Activated T-cell treated with anti-CD3 and anti-CD28 coated beads, Interleukin-2, amount 50 U/mL, for 1 hour (primary cell): ENCODE measurements at places on chromosomes 12 and 14.

- DNase-seq = no peak
Measured at GRCh38 chr12:6883252-6883651, 10.1 kb upstream of the SPSB2 start.

DNA sequence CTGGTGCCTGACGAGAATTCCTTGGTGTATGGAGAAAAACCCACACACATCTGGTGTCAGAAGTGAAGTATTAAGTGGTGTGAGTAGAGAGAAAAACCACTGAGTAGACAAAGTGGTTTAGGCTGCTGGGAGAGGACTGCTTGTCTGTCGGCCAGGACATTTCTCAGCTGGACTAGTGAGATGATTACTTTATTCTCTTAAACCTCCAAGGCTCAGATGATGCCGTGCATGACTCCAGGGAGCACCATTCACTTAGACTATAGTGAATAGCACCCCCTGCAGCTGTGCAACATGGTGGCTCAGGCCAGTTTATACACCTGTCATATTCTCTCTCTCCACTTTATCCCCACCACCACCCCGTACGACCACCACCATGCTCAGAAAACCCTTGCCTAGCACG lies 28.5 kb upstream of the NFYB start:
- DNase-seq = no peak

DNA sequence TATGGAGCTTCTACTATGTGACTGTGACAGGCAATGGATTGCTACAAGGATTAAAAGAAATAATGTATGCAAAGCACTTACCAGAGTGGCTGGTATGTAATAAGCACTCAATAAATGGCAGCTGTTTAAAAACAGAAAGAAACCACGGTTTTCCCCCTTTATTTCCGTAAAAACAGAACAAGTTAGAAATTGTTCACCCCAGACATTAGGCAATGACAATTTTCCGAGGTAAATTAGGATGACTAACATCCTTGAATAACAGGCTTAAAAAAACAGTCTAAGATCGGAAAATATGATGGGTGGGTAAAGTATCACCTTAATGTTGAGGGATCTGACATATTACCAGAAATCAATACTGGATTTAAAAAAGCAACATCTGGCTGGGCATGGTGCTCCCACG lies 20.9 kb upstream of the CNIH1 start:
- no peak for DNase-seq

DNA sequence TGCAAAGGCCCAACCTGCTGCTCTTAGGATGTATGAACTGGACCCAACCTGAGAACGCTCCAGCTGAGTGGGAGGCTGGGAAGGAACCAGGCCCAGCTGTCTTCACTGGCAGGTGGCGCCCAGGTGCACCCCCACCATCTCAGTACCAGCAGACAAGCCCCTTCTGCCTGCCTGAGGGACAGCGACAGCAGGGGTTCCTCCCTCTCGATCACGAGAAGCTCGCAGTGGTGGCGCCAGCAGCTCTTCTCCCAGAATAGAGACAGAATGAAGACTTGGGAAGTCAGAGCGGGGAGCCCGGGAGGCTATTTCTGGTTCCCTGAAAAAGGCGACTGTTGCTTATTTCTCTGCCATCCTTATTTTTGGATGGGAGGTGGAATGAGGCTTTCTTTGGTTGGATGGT lies 46.5 kb downstream of the CHGA start:
- DNase-seq = no peak

- no peak for DNase-seq
Measured at GRCh38 chr14:100907240-100907639, 3.7 kb upstream of the RTL1 start.

GRCh38 chr14:87999277-87999676 lies 5.7 kb upstream of the GPR65 start:
- no peak for DNase-seq

GRCh38 chr14:80607430-80608190 lies 333.9 kb downstream of the CEP128 start:
- DNase-seq = no peak

GRCh38 chr14:91545946-91546716 lies 36.0 kb upstream of the PPP4R3A start:
- no peak for DNase-seq

DNA sequence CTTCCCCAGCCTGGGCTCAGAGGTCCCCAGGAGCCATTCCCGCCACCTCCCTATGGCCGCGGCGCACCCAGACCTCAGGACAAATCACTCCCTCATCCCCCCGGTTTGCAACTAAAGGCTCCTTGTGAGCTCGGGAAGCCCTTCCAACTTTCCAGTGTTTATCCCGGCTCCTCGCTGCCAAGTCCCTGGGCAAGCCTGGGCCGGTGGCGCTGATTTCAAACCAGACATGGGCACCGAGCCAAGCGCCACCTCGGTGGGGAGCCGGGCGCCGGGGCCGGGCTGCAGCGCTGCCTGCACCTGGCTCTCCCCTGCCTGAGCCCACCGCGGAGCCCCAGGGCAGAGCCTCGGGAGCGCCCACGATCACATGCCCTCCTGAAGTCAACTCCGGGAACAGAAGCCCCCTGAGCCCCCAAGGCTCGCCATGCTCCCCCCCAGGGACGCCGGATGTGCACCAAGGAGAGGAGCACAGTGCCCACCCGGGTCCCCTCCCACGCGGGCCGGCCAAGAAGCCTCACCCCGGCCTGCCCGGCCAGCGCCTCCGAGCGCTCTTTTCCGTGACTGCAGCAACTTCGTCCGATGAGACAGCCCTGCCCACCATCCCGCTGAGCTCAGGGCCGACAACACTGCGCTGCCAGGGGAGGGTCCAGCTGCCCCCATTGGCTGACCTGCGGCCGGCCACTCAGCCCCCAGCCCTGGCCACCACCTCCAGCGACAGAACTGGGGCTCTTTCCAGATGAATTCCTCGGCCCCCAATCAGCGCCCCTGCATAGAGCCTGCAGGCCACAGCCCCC lies 50.0 kb downstream of the NCOR2 start:
- DNase-seq = no peak

DNA sequence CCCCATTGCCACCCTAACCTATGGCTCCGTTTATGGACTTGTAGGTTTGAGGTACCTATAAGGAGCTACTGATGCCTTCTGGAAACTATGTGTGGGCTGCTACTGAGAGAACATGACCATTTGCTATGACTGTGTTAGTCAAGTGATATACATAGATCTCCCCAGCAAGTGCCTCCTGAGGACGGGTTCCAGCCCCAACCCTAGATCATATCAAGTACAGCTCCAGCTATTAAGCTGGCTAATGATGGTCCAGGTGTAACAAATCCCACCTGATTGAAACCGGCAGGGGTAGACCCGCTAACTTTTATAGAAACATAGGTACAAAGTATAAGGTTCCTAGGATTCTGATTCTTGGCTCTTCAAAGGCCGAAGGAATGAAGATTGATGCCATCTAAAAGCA lies 23.7 kb downstream of the NINJ2 start:
- DNase-seq = no peak

DNA sequence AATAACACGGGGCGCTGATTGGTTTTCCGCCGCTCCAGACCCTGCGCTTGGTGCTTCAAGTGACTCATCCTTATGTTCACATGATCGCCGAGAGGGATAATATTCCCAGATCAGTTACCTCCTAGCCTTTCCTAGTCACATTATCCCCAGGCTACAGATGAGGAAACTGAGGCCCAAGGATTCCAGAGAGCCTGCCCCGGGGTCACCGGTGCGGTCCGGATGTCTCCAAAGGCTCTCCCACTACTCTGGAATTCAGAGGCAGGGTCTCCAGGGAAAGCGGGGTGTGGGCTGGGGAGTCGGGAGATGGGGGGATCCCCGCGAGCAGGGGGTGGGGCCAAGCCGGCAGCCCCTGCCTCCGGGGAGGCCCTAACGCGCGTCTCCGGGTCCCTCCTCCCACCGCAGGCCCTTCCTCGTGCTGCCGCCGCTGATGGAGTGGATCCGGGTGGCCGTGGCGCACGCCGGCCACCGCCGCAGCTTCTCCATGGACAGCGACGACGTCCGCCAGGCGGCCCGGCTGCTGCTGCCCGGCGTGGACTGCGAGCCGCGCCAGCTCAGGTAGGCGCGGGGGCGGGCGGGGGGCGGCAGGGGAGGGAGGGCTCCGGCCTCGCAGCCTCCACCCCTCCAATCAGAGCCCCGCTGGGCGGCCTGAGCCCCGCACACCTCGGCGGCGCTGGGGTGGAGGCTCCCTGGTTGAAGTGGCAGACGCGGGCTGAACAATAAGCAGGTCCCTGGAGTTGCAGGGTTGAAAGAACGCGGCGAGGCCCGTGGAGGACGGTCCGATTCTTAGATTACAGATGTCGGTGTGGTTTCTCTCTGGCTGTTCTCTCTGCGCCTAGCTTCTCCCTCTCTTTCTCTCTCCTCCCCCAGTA lies 104.6 kb upstream of the PWP1 start:
- no peak for DNase-seq

GRCh38 chr14:35385042-35385839 lies 19.3 kb downstream of the NFKBIA start:
- no peak for DNase-seq

DNA sequence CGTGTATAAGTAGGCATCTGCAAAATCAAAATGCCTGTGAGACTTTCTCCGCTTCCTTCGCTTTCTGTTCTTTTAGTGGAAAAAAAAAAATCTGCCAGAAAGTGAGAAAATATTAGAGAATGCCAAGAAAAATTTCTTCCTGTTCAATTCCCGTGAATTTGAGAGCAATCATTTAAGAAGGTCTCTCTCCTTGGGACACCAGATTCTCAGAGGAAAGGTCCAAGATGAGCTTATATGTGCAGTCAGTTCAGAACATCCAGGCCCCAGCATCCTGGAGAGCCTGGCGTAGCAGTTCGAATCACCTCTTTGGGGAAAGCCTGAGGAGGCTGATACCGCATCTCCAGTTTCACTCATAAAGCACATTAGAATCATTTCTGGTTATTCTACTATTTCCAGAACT lies 912.8 kb downstream of the GALC start:
- DNase-seq = no peak

GRCh38 chr12:109545826-109546225 lies 27.5 kb downstream of the MMAB start:
- DNase-seq = no peak

- no peak for DNase-seq
Measured at GRCh38 chr14:88044444-88044758, 39.5 kb downstream of the GPR65 start.

- no peak for DNase-seq
Measured at GRCh38 chr14:28756884-28757570, 9.6 kb upstream of the FOXG1 start.

DNA sequence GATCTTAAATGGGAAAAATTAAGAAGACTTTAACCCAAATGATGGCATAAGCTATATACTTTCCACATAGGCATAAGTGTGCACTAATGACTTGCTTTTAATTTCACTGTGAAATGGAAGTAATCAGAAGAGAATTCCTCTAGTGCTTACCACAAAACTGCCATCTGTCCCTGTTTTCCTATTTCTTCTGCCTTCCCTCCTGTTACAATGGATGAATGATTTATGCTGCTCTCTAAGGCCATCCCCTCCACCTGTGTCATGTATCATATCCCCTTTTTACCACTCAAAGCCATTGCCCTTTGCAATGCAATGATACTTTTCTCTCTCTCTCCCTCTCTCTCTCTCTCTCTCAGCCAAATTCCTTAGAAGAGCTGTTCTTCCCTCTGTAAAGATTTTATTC lies 109.1 kb downstream of the C12orf50 start:
- no peak for DNase-seq

GRCh38 chr12:131211340-131211938 lies 257.7 kb downstream of the ADGRD1 start:
- no peak for DNase-seq

- no peak for DNase-seq
Measured at GRCh38 chr14:98120831-98121464, 1151.0 kb downstream of the BCL11B start.

DNA sequence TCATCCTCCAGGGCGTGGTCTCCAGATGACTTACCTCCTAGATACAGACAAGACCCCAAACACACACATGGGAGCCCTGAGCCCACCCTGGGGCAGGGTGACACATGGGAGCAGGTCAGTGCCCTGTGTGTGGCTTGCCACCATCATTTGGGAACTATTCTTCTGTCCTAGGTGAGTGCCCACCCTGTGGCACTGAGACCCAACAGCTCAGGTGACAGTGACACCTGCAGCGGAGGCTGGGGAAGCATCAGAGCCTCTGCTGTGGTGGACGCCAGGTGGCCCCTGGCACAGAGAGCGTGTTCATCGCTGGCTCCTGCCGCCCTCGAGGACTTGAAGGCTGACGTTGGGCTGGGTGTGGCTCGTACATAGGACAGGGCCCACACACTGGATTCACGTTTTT lies 23.0 kb downstream of the SFSWAP start:
- no peak for DNase-seq

DNA sequence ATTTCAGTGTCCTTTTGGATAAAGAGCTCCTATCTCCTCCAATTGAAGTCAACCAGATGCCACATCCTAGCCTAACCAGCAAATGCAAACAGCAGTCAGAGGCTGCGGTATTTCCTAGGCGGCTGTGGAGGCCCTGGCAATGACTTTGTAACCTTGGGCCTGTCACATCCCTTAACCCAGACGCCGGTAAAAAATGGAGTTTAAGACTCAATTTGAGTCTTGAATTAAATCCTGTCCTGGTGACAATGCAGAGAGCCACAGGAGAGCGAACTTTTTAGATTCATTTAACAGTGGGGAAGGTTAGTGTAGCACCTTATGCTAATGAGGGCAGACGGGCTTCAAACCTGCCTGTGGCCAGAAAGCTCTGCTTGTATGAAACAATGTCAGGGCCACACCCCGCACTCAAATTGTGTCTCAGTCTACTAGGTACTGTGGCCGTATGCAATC lies 1.3 kb downstream of the C12orf75 start:
- peak; percentile 30 for DNase-seq

GRCh38 chr14:59465316-59466135 lies at the start of gene GPR135:
Gene GPR135 (minus strand): TSS chr14:59465380. CDS start chr14:59465226, 154 bp downstream.
- DNase-seq = no peak

DNA sequence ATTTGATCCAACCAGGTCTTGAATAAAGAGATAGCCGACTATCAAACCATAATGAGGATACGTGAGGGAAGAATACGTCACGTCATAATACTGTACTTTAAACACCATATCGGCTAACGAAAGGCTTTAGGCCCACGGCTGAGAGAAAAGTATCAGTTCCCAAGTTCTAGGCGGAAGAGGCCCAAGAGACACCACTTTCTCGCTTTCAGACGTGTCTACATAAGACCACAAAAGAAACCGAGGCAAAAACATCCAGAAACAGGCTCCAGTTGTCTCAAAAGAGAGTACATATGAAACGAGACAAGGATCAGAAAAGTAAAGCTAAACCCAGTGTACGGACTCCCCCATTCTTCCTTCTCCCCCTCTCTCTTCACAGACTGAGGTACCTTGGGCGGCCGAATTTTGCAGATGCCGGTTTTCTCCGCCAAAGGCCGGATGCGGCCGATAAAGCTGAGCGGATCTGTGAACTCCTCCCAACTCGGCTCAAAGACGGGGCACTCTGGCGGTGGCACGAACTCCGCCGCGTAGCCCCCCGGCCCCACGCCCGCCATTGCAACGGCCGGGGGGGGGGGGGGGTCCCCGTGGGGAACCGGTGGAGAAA lies 479 bp downstream of the KDM5A start:
- DNase-seq = no peak

DNA sequence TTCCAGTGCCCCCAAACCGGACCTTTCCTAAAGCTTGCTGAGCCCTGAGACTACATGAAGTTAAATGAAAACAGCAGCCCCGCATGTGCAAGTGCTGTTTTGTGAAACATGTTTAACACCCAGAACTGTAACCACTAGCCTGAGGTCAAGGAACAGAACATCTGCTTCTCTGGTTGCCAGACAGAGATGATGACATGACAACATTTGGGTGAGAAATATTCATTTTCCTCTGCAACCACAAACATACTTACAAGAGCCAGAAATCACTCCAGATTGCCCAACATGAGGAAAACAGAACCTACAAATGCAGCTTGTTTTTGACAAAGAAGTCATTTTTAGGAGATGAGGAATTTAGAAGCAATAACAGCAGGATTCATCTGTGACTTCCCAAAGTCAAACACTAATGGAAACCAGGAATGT lies 110.4 kb downstream of the BCAT1 start:
- DNase-seq = no peak
